Bone marrow (tissue), 2 donors: ENCODE measurements at places on chromosomes 2 and 18.

DNA sequence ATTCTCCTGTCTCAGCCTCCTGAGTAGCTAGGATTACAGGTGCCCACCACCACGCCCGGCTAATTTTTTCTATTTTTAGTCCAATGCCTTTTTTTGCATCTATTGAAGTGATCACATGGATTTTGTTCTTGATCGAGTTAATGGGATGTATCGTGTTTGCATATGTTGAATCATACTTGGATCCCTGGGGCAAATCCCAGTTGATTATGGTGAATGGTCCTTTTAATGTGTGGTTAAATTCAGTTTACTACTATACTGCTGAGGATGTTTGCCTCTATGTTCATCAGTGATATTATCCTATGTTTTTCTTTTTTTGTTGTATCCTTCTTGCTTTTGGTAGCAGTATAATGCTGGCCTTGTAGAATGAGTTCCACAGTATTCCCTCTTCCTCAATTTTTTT lies 8.2 kb upstream of the TTC21B start:
- DNase-seq: no peak

DNA sequence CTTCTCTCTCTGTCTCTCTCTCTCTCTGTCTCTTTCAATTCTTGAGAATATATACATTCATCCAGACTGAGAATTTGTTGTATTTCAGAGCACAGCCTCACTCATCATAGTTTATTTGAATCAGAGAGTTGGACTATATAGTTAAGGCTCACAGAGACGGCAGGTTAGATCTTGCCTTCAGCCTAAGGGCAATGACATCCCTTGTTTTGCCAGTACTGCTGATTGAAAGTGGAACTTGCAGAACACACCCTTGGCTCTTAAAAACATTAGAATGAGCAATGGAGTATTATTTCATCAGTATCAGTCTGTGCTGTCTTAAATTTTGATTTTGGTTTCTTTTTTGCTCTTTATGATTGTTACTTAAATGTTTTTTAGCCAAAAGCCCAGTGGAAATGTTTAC lies 62.0 kb upstream of the DSG1 start:
- no peak for DNase-seq

GRCh38 chr2:158914066-158914465 lies 54.4 kb upstream of the TANC1 start:
- DNase-seq: no peak

DNA sequence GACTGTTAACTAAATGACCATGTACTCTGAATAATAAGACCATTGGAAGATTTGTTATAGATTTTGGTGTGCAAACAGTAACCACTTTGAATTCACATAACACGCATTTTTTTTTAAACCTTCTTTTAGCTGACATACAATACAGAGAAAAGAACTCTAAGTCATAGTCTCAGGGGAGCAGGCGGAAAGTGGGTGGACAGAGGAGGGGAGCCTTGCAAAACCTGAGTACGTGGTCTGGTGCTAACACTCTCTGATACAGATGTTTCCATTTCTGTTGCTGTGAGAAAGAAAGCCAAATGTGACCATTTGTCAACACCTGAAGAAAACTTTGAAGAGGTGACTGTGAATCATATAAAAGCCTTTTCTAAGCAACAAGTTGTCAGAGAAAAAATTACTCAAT lies 151.8 kb upstream of the GCFC2 start:
- DNase-seq: no peak

DNA sequence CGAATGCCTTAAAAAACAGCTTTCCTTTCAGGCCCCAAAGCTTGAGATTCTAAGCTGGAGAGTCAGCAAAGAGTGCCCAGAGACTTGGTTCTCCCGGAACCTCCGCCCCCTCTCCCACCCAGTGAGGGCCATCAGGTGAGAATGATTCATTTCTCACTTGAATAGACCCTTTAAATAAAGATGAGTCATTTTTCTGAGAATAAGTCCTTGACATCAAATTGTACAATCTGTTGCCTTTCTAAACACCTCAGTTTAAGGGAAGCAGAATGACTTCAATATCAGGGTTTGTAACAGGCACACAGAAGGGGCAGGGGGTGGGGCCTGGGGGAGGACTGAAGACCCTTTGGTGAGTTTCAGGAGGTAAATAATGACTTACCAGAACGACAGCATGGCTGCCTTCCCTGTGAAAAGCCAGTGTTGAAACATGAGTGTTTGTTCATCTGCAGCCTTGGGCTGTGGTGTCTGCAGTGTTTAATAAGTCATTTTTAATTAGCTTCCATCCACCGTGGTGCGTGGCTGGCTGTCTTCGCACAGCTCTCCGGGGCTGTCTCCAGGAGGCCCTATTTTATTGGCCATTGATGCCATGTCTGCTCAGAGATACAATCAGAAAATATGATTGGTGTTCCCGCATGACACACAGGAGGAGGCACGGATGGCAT lies 134.9 kb upstream of the ZNF236 start:
- no peak for DNase-seq

GRCh38 chr2:85957256-85957655 lies 68.5 kb upstream of the ST3GAL5 start:
- DNase-seq: no peak

- DNase-seq: no peak
Measured at GRCh38 chr18:10170375-10170774, 256.6 kb downstream of the VAPA start.

DNA sequence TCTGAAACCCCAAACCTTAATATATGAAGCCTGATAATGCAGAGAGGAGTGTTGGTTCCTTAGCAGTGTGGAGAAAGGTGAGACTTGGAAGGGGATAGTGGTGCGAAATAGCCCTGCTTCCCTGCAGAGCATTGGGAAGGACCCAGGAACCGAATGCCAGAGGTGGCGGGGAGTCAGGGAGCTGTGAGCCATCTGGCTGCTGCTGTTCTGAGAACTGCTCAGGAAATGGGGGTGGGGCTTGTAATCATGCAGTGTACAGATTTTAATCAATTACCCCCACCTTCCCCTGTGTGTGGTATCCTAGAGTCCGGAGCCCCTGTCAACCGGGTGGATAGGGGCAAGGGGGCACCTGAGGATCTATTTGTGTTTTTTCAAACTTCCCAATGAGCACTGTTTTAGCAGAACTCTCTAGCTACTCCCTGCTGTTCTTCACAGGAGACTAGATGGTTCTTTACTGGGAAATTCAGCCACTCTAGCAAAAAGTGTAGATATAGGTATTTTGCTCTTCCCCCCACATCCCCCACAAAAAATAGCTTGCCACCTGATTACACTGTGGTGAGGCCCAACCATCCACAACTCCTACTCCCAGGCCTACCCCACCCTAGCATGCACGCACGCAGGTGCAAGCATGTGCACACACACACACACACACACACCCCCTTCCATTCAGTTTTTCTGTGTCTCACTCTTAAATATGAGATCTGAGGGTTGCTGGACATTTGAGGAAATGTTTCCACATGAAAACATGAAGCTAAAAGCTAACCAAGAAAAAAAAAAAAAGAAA lies 30.1 kb upstream of the MBOAT2 start:
- no peak for DNase-seq

- DNase-seq: no peak
Measured at GRCh38 chr2:152440460-152440859, 105.5 kb downstream of the FMNL2 start.

DNA sequence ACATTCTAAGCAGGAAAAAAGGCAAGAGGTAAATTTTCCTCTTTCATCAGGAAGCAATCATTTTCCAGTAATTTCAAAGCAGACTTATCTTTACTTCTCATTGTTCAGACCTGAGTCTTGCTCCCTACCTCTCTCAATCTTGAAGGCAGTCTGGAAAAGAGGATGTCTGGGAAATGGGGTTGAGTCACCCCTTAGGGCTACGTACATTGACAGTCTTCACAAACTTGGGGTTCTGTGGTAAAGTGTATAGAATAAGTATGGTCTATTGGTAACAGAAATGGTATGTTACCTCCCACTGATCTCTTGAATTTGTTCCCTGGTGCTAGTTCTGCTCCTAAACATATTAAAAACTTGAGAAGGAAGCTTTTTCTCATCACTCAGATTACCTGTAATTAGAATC lies 361.3 kb downstream of the SS18 start:
- no peak for DNase-seq
